ENCODE measurements at places on chromosomes 3 and 15.

DNA sequence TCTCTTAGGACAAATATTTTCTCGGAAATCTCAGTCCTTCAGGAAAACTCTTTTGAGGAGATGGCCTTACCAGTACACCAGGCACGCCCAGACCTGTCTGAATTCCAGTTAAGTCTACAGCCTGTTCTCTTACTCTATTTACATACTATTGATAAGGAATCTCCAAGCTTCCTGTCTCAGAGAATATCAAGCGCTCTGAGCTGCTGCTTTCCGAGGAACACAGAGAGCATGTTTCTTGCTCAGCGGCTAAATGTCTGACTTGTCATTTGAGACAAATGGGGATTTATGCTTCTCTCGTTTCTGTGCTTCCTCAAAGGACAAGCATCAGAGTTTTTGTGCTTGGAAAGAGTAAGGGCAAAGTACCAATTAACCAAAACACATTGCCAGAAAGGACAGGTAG, 112.4 kb upstream of the CCDC54 start:
- DNase-seq, result no peak

- no peak for DNase-seq
These were observed 1.3 kb downstream of the SMCO1 start for GRCh38 chr3:196513697-196514349.

DNA sequence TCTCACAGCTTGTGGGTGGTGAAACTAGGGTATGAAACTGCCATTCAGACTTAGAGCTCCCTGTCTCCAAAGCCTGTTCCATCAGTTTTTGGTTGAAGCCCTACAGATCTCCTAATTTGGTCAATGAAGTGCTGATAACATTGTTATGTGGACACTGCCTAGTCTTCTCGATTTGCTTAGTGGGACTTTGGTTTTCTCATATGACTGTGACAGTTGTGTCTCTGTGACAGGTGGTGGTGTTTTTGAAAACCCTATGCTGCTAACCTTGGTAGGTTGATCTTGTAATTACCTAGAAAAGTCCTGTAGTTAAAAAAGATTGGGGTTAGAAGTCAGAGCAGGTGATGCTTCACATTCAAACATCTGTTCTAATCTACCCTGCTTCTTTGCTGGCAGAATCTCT, 9.2 kb downstream of the PPM1L start:
- DNase-seq, result no peak

- no peak for DNase-seq
These were observed 3.3 kb downstream of the LIPH start for GRCh38 chr3:185549122-185549521.

DNA sequence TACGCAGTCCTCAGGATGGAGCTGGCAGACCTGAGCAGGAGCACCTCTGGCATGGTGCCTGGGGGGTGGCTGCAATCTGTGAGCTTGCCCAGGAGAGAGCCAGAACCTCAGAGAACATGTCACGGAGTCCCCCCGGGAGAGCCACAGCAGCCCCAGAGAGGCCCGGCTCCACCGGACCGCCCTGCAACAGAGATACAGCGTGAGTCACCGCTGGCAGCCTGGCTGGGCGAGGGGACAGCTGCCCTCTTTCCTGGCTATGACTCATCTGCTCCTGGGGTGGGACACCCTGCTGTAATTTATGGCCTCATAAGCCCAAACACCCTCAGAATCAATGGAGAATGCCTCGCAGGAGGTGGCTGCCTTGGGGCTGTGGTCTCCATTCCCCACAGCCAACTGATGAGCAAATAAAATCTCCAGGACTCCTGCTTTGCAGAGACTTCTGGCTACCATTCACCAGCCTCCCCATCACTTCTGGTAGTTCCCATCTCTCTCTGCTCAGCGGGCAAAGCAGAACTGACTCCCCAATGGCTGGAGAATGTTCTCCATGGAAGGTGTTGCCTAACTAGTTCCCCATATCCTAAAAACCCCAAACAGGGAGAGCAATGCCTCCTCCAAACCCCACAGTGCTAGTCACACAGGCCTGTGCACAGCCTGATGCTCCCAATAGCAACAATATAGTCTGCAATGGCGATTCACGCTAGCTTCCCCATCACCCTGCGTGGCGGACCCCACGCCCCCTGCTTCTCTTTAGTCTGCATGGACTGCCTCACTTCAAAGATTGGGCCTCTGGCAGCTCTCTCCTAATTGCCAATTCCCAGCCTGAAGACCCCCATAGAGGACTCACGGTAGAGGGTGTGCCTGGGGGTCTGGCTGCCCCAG, 21.6 kb downstream of the ACSBG1 start:
- DNase-seq, result peak; percentile 89

- no peak for DNase-seq
These were observed 640.8 kb upstream of the TBL1XR1 start for GRCh38 chr3:177837951-177838655.

DNA sequence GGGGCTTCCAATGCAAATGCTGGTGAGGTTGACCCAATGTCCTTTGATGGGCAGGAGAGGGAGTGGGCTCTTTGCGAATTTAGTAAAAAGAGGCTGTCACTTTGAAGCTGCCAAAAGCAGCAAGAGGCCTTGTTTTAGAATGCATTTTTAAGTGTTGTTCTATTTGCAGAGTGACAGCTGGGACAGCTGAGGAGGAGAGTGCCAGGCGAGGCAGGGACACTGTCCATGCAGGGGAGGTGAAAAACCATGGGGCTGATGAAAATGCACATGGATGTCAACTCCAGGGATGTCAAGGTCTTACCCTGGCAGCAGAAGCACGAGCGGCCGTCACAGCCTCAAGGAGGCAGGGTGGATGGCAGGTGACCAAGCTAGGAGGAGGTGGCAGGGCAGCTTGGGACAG, 279.8 kb downstream of the ADAMTS17 start:
- DNase-seq, result no peak

GRCh38 chr3:128794770-128795649, 69.0 kb downstream of the RAB7A start:
- no peak for DNase-seq

DNA sequence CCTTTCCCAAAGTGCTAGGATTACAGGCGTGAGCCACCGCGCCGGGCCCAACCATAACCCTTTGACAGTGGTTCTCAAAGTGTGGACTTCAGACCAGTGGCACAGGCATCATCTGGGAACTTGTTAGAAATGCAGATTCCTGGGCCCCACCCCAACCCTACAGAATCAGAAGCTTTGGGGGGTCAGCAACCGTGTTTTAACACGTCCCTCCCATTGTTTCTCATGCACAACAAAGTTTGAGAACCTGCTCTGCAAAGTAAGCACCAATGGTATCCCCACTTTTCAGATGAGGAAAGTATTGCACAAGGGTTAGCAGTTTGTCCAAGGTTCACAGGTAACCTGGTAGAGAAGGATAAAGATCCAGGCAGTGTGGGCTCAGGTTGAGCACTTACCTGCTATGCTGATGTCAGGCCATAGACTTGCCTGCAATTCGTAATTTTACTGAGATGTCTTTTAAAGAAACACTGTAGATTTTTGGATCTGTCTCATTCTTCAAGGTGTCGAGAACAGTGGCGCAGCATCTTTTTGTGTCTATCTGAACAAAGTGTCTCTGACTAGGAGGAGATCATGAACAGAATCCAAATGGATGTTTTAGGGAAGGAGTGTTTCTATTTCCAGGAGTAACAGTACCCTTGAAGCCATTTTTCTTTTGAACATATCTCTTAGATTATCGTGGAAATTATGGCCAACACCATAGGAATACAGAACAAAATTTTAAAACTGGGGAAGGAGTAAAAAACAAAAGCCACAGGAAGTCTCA, 2.5 kb downstream of the GXYLT2 start:
- DNase-seq, result no peak

DNA sequence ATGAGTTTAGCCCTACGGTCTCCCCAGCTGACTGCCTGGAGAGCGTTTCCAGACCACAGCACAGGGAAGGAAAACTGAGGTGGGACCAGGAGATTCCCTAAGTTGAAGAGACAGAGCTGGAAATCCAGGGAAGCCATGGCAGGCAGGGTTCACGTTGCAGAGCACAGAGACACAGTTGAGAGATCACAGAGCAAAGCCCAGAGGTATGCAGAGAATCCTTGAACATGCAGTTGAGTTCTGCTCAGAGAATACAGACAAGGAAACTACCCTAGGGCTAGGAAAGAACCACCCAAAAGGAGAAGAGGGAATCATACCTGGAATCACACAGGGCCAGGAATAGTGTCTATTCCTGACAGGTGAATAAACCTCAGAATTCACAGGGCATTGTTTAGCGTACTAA, 14.3 kb downstream of the SLC28A1 start:
- DNase-seq, result no peak

DNA sequence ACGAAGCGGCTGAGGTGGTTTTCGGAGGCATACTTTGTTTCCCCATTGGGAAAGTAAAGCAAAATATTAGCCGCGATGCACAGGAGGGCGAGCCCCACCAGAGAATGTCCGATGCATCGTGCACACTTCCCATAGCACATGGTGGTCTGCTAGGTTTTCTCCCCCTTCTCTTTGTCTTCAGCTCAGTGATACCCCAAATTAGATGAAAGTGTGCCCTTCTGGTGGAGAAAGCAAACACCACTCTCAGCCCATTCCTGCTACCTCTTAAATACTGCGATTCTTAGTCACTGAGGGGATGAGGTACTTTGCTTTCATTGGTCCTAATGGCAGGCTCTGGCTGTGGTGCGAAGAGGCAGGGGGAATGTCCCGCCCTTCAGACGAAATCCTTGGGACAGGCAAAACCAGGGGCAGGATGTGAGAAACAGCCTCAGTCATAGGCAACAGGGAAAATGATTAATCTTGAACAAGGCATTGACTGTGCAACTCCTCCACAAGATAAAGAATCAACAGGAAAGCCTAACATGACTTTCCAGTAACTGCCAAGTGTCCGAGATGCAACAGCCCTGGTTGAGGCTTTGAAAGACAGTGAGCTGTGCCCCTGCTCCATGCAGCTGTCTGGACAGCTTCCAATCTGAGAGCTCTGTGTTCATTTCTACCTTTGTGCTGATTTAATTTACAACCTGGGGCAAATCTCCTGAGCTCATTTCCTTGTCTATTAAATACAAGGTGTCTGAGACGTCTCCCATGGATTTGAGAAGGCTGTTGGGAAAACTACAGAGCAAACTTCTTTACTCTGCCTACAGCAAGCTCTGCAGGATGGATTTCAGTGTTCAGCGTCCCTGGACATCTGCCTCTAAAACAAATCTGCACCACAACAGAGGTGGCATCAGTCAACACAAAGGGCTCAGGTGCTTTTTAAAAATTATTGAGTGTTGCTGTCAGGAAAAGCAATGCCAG, at the start of gene TM4SF1:
Gene TM4SF1, minus strand, starts transcription at position 242 of the 957 bp plus-strand sequence. Its CDS starts 102 bp downstream, at position 140.
- DNase-seq, result peak; percentile 86

- DNase-seq, result no peak
These were observed 33.1 kb upstream of the CCDC50 start for GRCh38 chr3:191296041-191296541.

DNA sequence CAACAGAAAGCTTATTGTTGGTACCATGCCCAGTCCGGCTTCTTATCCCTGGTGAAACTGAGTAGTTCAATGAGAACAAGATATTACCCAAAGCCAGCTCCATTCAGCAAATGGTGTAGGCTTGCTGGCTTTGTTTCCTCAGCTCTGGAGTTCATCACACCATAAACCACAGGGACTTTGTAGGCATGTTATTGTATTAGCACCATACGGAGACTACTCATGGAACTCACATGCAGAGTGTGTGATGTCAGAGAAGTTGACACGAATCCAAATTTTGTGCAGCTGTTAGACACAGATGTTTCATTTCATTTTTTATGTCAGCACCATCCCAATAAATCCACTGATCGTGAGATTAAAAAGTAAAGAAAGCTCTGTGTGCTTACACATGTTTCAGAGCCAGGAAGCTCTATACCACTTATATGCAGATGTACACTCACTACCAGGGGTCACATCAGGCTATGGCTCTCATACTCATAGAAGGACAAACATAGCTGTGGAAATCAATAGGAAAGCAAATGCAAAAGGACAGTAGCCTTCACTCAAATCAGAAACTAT, 63.4 kb upstream of the LEKR1 start:
- DNase-seq, result no peak

- DNase-seq, result no peak
These were observed 167.3 kb downstream of the SLCO3A1 start for GRCh38 chr15:92020804-92021203.

DNA sequence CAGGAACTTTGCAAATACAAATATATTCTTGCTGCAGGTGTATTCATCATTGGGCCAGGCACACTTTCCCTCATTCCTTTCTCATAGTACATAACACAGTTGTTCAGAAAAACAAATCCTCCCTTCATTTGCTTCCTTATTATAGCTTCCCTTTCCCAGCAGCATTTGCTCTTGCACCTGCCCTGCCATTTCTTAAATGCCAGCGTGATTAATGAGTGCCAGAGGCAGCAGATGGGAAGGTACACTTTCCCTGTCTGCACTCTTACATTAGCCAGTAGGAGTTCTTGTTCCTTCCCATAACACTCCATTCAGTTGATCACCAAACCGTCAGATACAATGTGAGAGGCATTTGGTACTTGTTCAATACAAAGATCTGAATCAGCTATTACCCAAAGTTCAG, 128.5 kb upstream of the GAP43 start:
- DNase-seq, result no peak

DNA sequence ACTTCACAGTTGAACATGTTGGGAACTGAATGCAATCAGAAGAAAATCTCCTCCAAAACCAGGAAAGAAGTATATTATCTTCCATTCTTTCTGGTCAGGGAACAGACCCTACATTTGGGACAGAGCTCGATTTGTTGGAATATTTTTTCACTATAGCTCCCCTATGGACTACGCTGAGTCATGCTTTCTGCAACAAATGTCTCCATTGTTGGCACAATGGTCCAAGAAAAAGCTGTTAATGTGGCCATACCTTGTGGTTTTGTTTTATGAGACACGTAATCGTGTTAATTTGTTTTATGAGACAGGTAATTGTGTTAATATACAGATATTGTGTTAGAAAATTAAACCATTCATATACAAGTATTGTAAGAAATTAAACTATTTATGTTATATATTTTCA, 101.4 kb downstream of the TGFBR2 start:
- DNase-seq, result no peak

DNA sequence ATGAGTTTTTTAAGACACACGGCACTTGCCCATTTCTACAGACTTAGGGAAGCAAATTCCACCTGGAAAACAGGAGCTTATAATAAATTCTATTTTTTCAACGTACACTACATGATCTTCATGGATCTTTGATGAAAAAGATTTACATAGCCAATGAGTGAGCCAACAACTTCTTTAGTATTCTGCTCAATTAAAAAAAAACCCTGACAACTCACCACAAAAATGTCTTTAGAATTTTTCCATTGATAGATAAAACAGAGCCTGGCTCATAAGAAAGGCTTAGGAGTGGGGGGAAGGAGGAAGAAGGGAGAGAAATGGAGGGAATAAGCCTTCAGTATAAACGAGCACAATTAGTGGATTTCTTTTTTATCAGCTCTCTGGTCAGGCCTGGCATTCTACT, 126.7 kb downstream of the ATP10A start:
- no peak for DNase-seq

- no peak for DNase-seq
These were observed 57.9 kb downstream of the PPP2R3A start for GRCh38 chr3:136023264-136023978.

GRCh38 chr3:38118421-38119247, 18.3 kb downstream of the ACAA1 start:
- no peak for DNase-seq

Data from 8988T (cell line).